ENCODE measurements at places on chromosomes 16 and 17.

- no peak for DNase-seq
Measured at GRCh38 chr17:45038728-45039634, 12.5 kb downstream of the DCAKD start.

- no peak for DNase-seq
Measured at GRCh38 chr17:70206361-70207010, 37.2 kb downstream of the KCNJ2 start.

DNA sequence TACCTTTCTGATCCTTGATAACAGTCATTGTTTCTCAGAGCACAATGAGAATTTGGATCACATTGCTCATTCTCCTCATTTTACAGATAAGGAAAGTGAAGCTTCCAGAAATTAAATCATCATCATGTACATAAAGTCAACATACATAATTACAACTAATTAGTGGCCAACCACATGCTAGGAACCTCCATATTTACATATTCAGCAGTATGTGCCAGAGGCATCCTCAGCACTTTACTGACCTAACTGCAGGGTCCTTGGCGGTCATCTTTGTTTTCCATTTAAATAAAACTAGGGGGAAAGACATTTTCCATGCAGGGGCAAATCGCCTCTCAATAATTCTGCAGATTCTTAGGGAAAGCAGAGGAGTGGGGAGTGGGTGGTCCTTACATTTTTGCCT, 752.9 kb downstream of the KCNJ2 start:
- DNase-seq: no peak

DNA sequence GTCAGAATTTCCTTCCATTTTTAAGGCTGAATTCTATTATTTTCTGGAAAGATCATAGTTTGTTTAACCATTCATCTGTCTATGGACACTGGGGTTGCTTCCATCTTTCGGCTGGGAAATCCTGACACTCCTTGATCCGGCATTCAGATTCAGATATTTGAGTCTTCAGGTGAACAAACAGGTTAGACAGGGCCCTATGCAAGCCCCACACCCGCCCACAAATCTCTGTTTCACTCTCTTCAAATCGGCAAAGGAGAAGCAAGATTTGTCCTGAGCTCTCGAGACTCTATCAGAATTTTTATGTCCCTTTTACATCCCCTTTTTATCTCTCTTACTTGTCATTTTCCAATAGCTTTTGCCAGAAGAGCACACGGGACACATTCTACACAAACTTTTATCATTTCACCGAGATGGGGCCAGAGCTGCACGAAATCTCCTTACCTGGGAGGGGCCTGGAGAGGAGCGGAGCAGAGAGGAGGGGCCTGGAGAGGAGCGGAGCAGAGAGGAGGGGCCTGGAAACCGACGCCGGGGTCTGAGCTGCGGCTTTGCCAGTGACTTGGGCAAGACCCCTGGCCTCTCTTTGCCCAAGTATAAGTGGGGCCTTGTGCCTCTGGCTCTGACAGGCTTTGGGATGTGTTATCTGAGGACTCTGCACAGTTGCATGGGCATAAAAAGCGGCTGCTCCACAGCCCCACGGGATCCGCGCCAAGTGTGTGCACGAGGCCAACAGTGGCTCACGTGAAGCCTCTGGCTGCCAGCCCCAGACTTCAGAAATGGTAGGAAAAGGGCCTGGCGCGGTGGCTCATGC, 54.3 kb upstream of the RBFOX3 start:
- DNase-seq: no peak

GRCh38 chr17:35086931-35087573, 23.5 kb upstream of the RFFL start:
- DNase-seq: no peak

DNA sequence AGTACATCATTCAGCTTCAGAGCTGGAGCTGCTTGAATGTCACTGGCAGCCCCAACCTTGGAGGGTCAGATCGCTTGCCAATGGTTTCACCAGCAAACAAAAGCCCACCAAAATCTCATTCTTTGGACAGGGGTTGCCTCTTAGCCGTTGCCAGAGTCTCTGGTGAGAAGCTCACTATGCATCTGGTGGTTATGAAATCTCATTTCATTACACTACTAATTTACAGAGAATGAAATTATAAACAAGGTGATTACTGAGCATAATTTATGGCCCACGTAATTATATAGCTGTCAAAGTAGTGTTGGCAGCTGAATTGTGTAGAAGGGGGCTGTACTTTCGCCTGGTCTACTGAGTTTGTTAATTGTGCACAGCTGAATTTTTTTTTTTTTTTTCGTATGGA, 688.9 kb upstream of the KIF2B start:
- no peak for DNase-seq

DNA sequence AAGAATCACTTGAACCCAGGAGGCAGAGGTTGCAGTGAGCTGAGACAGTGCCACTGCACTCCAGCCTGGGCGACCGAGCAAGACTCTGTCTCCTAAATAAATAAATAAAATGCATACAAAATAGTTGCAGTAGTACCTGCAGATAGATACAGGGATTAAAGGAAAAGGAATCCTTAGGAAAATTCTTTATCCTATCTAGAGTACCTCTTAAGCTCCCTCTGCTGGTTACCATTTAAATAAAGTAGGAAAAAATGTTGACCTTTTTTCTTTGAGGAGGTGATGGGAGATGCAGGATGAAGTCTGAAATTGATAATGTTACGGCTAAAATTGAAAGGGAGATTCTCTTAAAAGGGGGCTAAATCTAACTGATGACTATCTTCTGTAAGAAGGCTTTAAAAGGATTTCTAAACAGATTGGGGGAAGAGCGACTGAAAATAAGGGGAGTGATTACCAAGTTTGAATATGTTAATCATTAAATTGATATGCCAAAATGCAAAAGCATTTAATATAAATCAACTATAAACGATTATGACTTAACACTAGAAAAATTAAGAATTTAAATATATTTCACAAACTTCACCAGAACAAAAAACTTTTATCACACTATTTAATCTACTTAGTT, 29.4 kb downstream of the C16orf87 start:
- DNase-seq: no peak

GRCh38 chr16:66400503-66401380, 26.4 kb upstream of the BEAN1 start:
- no peak for DNase-seq

DNA sequence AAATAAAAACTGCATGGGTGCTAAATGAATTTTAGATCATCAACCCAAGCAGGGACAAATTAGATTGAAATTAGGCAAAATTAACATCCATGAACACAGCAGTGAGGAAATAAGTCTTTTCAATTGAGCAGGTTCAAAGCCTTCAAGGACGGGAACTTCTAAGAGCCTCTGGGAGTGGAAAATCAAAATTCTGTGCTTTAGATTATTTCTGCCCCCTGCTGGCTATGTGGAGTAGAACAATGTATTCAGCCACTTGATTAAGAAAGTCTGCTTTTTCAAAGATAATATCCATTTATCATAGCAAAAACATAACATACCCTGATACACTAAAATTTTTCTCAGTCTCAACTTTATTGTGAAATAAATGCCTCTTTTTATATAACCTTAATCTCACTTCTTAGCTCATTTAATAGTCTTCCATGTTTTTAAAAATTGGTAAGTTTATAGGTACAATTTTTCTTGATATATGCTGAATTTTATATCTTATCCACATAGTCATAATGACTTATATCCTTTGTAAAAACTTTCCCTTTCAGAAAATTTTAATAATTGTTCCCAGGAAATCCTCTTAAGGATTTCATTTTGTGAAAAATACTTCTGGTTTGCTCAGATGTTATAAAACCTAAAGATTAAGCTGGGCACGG, 28.1 kb upstream of the NOL11 start:
- DNase-seq: peak; percentile 12

DNA sequence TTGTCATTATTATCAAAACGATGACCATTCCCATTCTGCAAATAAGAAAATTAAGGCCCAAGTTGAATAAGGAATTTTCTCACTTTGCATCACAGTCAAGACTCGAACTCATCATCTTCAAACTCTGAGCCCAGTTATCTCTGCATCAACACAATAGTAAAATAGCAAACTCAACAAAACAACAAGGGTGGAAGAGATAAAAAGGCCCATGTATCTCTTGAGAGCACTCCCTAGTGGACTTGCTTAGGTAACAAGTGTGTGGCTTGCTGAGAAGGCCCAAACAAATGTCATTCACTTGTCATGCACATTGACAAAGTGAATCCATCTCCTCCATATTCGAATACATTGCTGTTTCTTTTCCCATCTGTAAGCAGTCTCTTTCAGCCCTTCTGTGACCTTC, 412.0 kb upstream of the MAF start:
- DNase-seq: no peak

DNA sequence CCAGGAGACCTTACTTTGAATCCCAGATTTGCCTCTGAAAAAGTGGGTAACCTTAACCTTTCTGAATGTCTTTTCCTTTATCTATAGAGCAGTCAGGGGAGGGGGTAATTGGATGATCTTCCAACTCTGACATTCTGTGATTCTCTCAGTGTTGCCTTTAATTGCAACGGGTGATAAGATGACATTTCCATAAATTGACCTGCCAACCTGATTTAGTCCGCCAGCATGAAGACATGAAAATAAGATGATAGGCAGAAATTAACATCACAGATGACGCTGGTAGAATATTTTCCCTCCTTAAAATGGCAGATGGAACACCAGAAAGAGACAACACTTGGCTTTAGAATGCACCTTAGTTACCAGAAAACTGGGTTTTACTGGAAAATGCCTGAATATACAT, 72.6 kb downstream of the VAT1L start:
- DNase-seq: no peak

DNA sequence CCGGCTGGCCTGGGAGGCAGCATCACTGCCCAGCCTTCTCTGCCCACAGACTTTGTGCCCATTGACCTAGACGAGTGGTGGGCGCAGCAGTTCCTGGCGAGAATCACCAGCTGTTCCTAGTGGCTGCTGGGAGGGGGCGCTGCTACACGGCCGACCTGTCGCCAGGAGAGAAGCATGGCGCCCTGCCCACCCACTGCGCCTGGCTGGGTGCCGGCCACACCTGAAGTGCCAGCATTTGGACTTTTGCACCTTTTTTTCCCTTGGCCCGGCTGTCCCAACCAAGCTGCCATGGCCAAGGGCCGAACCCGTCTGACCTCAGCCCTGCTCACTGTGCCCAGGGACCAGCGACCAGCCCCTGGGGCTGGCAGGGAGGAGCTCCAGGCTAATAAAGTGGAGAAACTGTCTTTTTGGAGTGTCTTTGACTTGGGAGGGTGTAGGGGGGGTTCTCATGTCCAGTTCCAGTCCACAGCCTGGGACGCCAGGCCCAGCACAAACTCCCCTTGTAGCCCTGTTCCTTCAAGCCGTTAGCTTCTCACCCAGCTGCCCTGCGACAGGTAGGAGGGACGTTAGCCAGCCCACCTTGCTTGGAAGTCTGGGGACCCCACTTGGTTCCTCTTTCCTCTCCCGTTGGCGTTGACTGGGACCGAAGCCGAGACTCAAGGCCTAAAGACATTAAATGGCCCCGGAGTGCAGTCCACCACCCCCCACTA, 939 bp upstream of the WDR90 start:
- DNase-seq: no peak

All from hypothalamus (tissue), 51 donors.